Activated T-helper 1 cell treated with anti-CD3 and anti-CD28 coated beads, Interleukin-2, amount 50 U/mL, for 16 hours (primary cell): ENCODE measurements at places on chromosomes 3 and 15.

GRCh38 chr15:64430000-64430735 is 30.2 kb upstream of the ZNF609 start:
- peak; percentile 2 for DNase-seq

GRCh38 chr3:58143417-58144055 is 67.2 kb downstream of the DNASE1L3 start:
- no peak for DNase-seq

- no peak for DNase-seq
These were observed 31.9 kb downstream of the TRAK1 start for GRCh38 chr3:42123012-42123581.

GRCh38 chr15:85540085-85540797 is 159.8 kb downstream of the AKAP13 start:
- no peak for DNase-seq

- no peak for DNase-seq
These were observed 21.0 kb downstream of the ZDHHC3 start for GRCh38 chr3:44954962-44955361.

DNA sequence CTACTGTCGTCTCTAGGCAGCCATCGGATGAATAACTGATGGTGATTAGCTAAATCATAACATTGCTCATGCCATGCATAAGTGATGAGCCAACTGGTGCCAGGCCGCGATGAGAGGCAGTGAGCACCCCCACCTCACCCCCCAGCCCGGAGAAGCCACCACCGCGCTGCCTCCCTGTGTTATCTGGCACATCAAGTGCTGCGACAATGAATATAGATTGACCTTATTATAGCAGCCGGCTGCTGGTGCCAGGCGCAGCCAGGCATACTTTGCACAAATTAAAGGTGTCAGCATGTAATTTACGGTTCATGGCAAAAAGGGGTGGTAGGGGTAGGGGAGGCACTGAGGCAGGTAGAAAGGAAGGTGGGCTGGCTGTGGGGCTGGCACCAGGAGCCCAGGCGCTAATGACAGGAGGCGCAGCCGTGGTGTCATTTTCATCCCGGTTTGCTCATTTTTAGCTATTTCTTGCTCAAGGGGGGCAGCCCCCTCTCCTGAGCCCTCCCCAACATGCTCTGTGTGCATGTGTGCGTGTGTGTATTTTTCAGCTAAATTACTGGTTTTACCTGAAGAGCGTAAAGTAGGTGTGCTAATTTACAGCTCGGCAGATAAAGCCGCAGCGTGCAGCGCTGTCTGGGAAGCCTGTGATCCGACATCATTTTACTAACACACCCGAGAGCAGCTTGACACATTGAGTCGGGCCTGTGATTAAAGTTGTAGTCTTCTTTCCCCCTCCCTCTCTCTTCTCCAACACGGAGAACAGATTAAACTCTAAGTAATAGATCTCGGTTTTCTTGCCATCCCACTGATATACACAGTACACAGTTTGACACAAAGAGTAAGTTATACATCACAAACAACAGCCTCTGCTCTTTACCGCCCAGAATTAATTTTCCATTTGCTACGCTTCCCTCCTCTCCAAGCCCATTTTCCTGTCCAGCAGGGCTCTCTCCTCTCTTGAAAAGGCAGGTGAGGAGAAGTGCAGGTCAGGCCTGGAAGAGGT is 212.3 kb downstream of the RPLP1 start:
- no peak for DNase-seq

GRCh38 chr3:36058404-36059030 is 321.8 kb upstream of the STAC start:
- no peak for DNase-seq

DNA sequence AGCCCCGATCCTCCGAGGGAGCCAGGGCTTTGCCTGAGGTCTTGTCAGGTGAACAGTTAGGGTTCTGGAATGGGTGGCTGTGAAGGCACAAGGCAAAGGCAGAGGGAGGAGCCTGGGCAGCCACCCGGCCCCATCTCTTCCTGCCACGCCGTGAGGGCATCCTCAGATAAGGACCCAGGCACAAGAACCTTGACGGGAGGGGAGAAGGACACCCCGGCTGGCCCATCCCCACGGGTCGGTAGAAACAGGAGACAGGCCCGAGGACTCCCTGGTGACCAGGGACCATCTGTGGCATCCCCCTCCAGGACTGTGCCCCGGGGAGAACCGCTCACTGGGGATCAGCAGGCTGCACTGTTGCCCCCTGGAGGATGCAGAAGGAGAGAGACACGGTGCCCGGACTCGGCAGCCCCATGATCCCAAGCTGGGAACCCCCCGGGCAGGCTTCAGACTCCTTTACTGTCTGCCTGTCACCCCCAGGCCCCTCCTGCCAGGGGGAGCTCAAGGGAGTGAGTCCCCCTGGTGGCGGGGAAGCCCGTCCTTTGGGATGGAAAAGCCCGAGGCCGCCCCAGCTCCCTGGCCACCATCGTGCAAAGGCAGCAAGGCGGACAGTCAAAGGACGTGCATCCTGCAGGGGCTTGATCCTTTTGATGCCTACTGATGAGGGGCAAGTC is 12.3 kb upstream of the PCSK6 start:
- peak; percentile 11 for DNase-seq
